ENCODE measurements at places on chromosomes 7 and 10. TPM values are rescaled to one million over a fixed set of nuclear protein-coding genes. Genes with fewer than 3 reads are reported as not detected.

GRCh38 chr7:71625545-71625944 lies 493.6 kb downstream of the GALNT17 start:
- no peak overlapping the region for H3K27ac ChIP-seq
- no peak overlapping the region for H3K4me3 ChIP-seq
- peak; percentile 25 for DNase-seq
- H3K36me3 ChIP-seq, result no peaks in the 10 kb centered on the region
- H3K4me1 ChIP-seq, result no peaks in the 10 kb centered on the region

Gene OR2A12
- total RNA-seq, result not detected

Gene STAG3
- 2.7 TPM for total RNA-seq

- H3K27ac ChIP-seq, result peak overlapping the region; percentile 36
- DNase-seq, result peak; percentile 64
- H3K4me1 ChIP-seq, result peaks cover 26% of the 10 kb centered on the region
- H3K36me3 ChIP-seq, result no peaks in the 10 kb centered on the region
- no peaks in the 10 kb centered on the region for H3K27me3 ChIP-seq
These were observed 64.7 kb downstream of the DIP2C start for GRCh38 chr10:624605-625332.

Gene HKDC1
- 2.4 TPM for total RNA-seq

DNA sequence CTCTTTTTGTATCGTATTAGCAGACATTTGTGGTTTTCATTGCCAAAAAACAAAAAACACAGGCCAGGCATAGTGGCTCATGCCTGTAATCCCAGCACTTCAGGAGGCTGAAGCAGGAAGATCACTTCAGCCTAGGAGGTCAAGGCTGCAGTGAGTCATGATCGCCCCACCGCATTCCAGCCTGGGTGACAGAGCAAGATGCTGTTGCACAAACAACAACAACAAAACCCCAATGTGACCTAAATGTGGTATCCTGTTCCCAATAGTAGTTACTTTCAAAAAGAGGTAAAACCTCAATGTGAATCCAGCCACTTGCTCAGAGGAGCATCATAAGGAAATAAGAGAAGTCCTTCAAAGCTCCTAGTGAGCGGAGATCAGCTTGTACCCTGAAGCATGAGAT lies 45.8 kb upstream of the SKAP2 start:
- DNase-seq, result no peak
- H3K27me3 ChIP-seq, result no peaks in the 10 kb centered on the region
- no peaks in the 10 kb centered on the region for H3K4me1 ChIP-seq
- no peaks in the 10 kb centered on the region for H3K36me3 ChIP-seq
- H3K27ac ChIP-seq, result no peak overlapping the region
- H3K4me3 ChIP-seq, result no peak overlapping the region

GRCh38 chr10:95783741-95784140 lies 27.8 kb downstream of the ENTPD1 start:
- no peak for DNase-seq
- H3K27me3 ChIP-seq, result no peaks in the 10 kb centered on the region
- no peak overlapping the region for H3K4me3 ChIP-seq
- no peaks in the 10 kb centered on the region for H3K4me1 ChIP-seq
- H3K27ac ChIP-seq, result no peak overlapping the region

GRCh38 chr10:71084061-71084817 lies 128.1 kb upstream of the UNC5B start:
- H3K4me1 ChIP-seq, result no peaks in the 10 kb centered on the region
- H3K27ac ChIP-seq, result no peak overlapping the region
- DNase-seq, result no peak
- H3K36me3 ChIP-seq, result no peaks in the 10 kb centered on the region
- no peak overlapping the region for H3K4me3 ChIP-seq

- H3K27ac ChIP-seq, result no peak overlapping the region
- H3K4me3 ChIP-seq, result no peak overlapping the region
- no peaks in the 10 kb centered on the region for H3K4me1 ChIP-seq
- no peaks in the 10 kb centered on the region for H3K27me3 ChIP-seq
These were observed 21.5 kb downstream of the BTAF1 start for GRCh38 chr10:91944880-91945630.

GRCh38 chr7:32074787-32075585 lies 4.8 kb upstream of the PDE1C start:
- no peak overlapping the region for H3K27ac ChIP-seq
- no peaks in the 10 kb centered on the region for H3K36me3 ChIP-seq
- no peak overlapping the region for H3K4me3 ChIP-seq
- no peaks in the 10 kb centered on the region for H3K27me3 ChIP-seq
- DNase-seq, result no peak

GRCh38 chr7:156147756-156148504 lies 335.7 kb upstream of the SHH start:
- H3K27ac ChIP-seq, result no peak overlapping the region
- H3K36me3 ChIP-seq, result no peaks in the 10 kb centered on the region
- no peaks in the 10 kb centered on the region for H3K27me3 ChIP-seq

- no peaks in the 10 kb centered on the region for H3K36me3 ChIP-seq
- peak overlapping the region; percentile 96 for H3K27ac ChIP-seq
- no peak for DNase-seq
These were observed 9.2 kb downstream of the ZCCHC24 start for GRCh38 chr10:79436066-79436849.

DNA sequence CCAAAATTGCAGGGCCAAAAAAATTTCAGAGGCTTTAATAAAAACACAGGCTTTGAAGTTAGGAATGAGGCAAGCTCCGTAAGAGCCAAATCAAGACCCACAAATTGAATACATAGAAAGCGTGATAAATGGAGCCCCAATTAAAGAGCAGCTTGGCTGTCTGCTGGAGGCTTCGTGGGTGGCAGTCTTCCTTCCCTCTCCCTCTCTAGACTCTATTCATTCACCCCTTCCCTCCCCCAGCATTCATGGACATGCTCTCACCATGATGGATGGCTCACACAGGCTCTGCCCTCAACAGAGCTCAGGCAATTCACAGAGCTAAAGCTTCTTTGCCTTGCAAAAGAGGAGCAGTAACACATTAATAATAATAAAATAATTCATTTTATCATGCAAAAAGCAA lies 214.1 kb downstream of the HERPUD2 start:
- no peaks in the 10 kb centered on the region for H3K36me3 ChIP-seq
- H3K4me1 ChIP-seq, result no peaks in the 10 kb centered on the region
- DNase-seq, result no peak
- no peaks in the 10 kb centered on the region for H3K27me3 ChIP-seq

DNA sequence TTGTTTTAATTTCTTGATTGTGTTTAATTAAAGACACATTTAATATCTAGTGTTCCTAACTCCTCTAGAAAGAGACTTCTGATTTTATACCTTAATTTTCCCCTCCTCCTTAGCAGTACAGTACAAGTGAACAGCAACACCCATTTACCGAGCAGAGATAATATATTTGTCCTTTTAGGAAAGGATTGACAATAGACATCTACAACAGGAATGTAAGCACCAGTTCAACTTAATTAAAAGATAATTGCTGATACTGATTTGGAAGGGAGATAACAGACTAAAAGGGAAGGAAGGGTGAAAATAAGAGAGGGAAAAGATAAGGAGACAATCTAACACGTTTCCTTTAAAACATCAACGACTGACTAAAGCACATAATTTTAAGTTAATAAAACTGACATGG lies 119.3 kb downstream of the SRPK2 start:
- no peaks in the 10 kb centered on the region for H3K27me3 ChIP-seq
- peak overlapping the region; percentile 42 for H3K27ac ChIP-seq
- H3K4me1 ChIP-seq, result peaks cover 36% of the 10 kb centered on the region
- H3K36me3 ChIP-seq, result no peaks in the 10 kb centered on the region
- DNase-seq, result no peak
- no peak overlapping the region for H3K4me3 ChIP-seq

DNA sequence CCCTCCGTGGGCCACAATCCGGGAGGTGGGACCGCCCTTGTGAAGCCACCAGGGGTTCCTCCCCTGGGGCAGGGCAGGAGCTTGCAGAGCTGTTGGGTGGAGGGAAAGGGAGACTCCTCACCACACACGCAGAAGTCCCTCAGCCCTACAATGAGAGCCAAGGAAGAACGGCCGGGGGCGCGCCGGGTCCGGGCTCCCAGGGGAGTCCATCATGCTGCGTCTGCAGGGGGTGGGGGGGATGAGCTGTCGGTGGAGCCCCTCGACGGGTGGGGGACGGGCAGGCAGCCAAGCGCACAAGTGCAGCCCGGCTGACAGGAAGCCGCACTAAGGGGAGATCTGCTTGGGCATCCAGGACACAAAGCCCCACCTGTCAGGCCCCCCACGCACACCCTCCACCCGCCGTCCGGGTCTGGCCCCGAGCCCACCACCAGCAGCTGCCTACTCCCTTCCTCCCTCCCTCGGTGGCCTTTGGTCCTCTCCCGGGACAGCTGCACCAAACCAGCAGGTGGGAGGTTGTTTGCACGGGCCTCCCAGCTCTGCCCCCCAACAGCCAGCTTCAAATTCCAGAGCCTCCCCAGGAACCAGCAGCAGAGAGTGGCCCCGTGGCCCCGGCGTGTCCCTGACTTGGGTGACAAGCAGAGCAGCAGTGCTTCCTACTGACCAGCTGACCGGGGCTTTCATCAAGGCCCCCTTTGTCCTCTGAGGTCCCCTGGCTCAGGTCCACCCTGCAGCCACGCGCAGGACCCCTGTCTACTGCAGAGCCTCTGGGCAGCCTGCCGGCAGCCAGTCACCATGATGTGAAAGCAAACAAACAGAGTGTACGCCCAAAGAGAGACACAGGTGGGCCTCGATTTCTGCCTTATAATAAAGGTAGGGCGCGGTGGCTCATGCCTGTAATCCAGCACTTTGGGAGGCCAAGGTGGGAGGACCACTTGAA lies 50.3 kb downstream of the HIP1 start:
- H3K27me3 ChIP-seq, result no peaks in the 10 kb centered on the region
- no peak overlapping the region for H3K4me3 ChIP-seq
- H3K36me3 ChIP-seq, result no peaks in the 10 kb centered on the region
- no peak for DNase-seq
- no peaks in the 10 kb centered on the region for H3K4me1 ChIP-seq

Gene COL13A1
- total RNA-seq, result 0.40 TPM

DNA sequence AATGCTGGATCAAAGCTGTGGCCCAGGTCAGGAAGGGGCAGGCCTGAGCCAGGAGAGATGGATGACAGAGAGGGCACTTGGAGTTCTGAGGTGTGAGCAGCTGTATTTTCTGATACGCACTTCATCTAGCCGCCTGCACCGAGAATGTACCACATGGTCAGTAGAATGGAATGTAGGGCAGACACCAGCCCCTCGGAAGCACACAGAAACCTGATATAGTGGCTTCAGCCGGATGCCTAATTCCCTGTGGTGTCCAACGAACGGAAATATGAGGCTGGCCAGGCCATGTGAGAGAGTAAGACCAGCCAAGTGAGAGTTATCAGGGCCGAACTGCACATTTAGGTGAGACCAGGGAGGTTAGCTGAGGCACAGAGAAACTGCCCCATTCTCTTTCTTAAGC lies 46.7 kb upstream of the PLCE1 start:
- H3K4me1 ChIP-seq, result peaks cover 32% of the 10 kb centered on the region
- H3K27me3 ChIP-seq, result no peaks in the 10 kb centered on the region
- H3K4me3 ChIP-seq, result no peak overlapping the region
- no peak overlapping the region for H3K27ac ChIP-seq
- peak; percentile 55 for DNase-seq

Gene LRIT1
- total RNA-seq, result not detected

GRCh38 chr10:2392145-2392812 lies 655.0 kb upstream of the ADARB2 start:
- no peaks in the 10 kb centered on the region for H3K4me1 ChIP-seq
- H3K36me3 ChIP-seq, result no peaks in the 10 kb centered on the region
- H3K27me3 ChIP-seq, result no peaks in the 10 kb centered on the region
- no peak overlapping the region for H3K27ac ChIP-seq
- no peak for DNase-seq

Gene GHRHR
- total RNA-seq, result not detected

DNA sequence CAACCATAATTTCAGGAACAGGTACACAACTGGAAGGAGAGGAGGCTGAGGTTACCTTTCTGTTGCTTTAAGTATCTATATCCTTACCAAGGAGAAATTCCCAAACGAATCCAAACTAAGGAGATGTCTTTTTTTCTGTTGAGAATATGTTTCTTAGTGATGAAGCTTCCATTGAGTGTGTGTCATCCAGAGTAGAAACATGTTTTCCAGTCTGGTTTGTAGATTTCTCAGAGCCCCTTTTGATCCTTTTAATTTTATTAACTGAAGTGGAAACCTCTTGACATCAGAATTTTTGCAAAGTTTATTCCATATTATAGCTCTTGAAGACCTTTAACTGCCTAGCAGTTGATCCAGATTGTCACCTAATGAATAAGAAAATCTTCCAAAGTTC lies 207.1 kb upstream of the FERD3L start:
- no peak overlapping the region for H3K27ac ChIP-seq

Gene KIAA1217
- 67.3 TPM for total RNA-seq

GRCh38 chr7:64888561-64888900 lies 14.5 kb upstream of the ZNF273 start:
- no peaks in the 10 kb centered on the region for H3K36me3 ChIP-seq
- DNase-seq, result no peak
- no peaks in the 10 kb centered on the region for H3K27me3 ChIP-seq
- H3K4me3 ChIP-seq, result no peak overlapping the region

DNA sequence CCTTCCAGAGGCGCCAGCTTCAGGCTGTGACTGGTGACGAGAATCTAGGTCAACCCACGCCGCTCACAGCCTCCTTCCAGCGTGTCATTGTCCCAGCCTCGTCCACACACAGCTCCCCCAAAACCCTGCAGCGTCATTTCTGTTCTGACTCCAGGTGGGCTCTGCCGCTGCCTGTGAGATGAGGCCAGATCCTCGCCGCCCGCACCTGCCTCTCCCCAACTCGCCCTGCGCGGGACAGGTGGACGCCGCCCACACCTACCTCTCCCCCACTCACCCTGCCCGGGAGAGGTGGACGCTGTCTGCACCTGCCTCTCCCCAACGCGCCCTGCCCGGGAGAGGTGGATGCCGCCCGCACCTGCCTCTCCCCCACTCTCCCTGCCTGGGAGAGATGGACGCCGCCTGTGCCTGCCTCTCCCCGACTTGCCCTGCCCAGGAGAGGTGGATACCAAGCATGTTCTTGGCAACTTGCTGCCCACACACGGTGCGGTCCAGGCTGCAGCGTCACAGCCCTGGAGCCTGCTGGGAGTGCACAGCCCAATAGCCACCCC lies 32.0 kb upstream of the CFAP46 start:
- DNase-seq, result no peak
- no peaks in the 10 kb centered on the region for H3K36me3 ChIP-seq
- H3K4me3 ChIP-seq, result no peak overlapping the region
- peaks cover 5% of the 10 kb centered on the region for H3K4me1 ChIP-seq
- no peaks in the 10 kb centered on the region for H3K27me3 ChIP-seq
- H3K27ac ChIP-seq, result no peak overlapping the region

Gene LGI1
- total RNA-seq, result not detected

DNA sequence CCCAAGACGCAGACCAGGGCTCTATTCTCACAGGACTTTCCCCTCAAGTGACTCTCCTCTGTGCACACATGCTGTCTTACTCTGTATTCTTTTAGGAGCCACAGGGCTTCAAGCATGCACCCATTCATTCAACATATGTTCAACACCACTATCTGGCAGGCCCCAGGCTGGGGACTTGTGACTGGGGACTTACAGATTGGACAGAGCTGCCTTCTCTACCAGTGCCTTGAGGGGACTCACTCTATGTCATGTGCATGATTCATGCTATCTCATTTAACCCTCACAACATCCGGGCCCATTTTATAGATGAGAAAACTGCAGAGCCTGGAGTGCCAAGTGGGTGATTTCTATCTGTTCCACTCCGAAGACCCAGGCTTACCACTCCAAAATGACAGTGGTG lies 34.3 kb downstream of the MYL10 start:
- no peaks in the 10 kb centered on the region for H3K36me3 ChIP-seq
- DNase-seq, result no peak
- no peak overlapping the region for H3K4me3 ChIP-seq

GRCh38 chr10:76398043-76398710 lies 966.8 kb downstream of the LRMDA start:
- peaks cover 5% of the 10 kb centered on the region for H3K4me1 ChIP-seq
- no peaks in the 10 kb centered on the region for H3K36me3 ChIP-seq
- H3K27ac ChIP-seq, result no peak overlapping the region
- H3K27me3 ChIP-seq, result no peaks in the 10 kb centered on the region
- no peak overlapping the region for H3K4me3 ChIP-seq
- no peak for DNase-seq

Gene FAM241B
- 5.6 TPM for total RNA-seq

Data from thyroid gland (tissue), 4 donors.